Kidney epithelial cell (primary cell): ENCODE measurements at places on chromosomes 7 and 10.

GRCh38 chr10:1360011-1360557 lies 303.9 kb downstream of the WDR37 start:
- no peak for DNase-seq

GRCh38 chr7:51075681-51076580 lies 240.7 kb downstream of the COBL start:
- no peak for DNase-seq

DNA sequence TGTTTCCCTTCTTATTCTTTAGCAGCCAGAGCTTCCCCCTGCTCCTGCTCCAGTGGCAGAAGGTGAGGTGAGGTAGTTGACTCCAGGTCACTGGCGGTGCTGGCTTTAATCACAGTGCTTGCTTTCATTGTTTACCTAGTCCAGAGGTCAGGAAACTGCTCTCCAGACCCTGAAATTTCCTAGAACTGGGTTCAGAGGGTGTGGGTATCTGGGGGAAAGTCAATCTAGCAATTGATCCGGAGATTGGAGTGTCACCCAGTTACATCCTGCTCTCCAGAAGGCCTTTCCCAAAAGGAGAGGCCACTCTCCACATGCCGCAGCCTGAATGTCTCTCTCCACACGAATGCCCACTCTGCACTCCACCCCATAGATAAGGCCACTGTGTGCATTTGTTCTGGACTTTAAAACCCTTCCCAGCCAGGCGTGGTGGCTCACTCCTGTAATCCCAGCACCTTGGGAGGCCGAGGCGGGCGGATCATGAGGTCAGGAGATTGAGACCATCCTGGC lies 2.1 kb upstream of the MBL2 start:
- no peak for DNase-seq

DNA sequence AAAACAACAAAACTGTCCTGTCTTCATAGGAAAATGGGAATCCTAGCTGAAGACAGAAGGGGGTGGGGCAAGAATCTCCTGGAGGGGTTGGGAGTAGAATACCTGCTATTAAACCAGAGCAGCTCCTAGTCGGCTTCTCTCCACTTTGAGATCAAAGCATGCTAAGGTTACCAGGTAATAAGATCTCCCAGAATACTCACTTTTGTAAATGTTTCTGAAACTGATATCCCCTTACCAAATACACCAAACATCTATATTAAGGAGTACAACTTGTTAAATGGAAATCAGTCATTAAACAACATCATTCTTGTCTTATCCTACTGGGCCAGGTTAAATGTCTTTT lies 29.5 kb upstream of the DAGLB start:
- DNase-seq: no peak

- no peak for DNase-seq
These were observed 147.4 kb downstream of the KMT2E start for GRCh38 chr7:105161366-105161765.

DNA sequence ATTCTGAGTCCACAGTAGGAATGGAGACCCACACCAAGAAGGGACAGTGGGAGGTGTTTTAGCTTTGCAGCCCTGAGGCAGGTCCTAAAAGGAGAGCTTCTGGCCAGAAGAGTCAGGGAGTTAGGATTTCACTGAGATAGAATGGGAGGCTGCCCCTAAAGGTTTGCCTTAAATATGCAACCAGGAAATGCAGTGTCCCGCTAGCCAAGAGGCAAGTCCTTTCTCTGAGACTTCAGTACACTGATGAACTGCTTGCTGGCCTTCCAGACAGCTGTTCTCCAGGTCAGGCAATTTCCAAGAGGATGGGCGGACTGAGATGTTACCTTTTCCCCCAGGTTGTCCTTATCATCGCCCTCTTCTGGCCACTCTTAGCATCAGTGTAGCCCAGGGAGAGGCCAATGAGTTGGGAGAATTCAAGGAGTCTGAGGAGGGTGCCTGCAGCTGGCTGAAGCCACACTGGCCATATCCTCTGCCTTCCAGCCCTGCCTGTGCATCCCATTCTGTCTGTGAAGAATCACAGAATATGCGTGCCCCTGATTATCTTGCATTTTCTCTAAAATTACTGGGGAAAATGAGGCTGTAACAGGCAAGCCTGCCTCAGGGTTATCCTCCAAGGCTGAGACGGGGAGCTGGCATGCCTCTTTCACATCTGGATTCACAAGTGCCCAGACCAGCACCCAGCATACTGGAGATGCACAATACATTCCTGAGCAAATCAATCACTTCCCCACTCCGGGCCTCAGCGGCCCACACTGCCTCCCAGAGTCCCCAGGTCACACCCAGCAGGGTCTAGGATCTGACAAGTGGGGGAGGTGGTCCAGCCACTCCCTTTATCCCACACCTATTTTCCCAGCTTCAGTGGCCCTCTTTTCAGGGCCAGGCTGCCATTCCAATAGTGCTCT lies 2.4 kb downstream of the TLL2 start:
- DNase-seq: no peak

GRCh38 chr7:143391462-143392404 lies 10.6 kb downstream of the ZYX start:
- DNase-seq: no peak

- DNase-seq: no peak
These were observed 41.1 kb upstream of the GARS1 start for GRCh38 chr7:30553546-30553945.

GRCh38 chr10:101450277-101451080 lies 96.5 kb downstream of the BTRC start:
- DNase-seq: no peak

- peak; percentile 76 for DNase-seq
These were observed 235.1 kb upstream of the CELF2 start for GRCh38 chr10:10782603-10783002.
